ENCODE measurements at places on chromosomes 4 and X.

- peak; percentile 29 for DNase-seq
Observed at GRCh38 chr4:70901607-70901983, 574 bp upstream of the MOB1B start.

DNA sequence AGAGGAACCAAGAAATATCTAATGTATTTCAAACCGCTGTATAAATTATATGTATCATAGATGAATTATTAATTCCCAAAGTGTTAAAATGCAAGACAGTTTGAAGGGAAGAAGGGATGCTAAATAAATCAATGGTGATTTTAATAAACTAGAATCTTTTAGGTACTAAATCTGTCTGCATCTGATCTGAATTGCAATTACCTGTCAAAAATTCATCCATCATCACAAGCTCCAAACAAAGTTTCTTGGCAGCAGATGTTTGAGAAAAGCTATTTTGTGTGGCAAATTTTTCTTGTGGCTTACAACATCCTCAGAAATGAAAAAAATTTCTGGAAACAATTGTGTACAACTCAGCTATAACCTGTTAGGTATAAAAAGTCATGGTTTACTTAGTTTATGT lies 816.0 kb upstream of the NDST4 start:
- no peak for DNase-seq

DNA sequence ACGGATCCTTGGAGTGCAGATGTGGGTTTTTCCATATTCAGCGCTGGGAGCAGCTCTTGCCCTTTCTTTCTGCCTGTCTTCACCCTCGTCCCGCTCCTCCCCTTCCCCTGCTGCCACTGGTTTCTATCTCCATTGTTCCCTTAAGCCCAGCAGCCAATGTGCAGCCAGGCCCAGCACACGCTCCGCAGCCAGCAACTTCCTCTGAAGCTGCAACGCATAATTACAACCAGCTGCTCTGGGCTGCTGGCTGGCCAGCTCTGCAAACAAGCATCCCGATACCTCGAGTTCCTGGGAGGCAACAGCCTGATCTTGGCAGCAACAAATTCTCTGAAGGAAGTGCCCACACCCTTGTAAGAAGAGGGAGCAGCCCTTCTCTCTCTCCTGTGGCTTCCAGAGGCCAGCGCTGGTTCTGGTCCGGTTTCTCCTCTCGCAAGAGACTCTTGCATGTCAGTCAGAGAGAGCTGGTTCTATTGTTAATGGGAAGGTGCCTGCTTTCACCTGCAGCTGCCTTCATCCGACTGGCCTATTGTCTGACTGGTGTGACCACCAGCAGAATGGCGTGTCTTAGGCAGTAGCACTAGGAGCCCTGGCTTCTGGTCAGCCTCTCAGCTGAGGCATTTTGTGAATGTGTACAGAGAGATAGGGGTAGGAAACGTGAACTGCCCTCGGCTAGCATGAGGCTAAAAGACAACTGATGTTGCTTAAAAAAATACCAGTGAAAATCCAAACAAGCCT lies 83.8 kb upstream of the MAML3 start:
- peak; percentile 32 for DNase-seq

DNA sequence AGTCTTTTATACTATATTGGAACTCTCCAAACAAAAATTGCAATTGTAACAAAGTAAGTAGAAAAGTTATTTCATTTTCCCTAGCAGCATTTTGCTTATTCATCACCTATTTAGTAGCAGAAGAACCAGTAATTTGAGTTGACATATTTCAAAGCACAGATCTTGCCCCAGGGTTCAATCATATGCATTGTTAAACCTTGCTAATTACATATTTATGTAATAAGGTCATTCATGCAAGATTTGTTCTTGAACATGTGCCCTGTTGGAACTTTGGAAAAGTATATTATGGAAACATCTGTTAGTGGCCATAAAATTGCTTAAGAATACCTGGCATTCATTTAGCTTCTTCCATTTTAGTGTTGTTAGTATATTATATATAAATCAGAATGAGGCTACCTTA lies 191.7 kb downstream of the TLL1 start:
- no peak for DNase-seq

DNA sequence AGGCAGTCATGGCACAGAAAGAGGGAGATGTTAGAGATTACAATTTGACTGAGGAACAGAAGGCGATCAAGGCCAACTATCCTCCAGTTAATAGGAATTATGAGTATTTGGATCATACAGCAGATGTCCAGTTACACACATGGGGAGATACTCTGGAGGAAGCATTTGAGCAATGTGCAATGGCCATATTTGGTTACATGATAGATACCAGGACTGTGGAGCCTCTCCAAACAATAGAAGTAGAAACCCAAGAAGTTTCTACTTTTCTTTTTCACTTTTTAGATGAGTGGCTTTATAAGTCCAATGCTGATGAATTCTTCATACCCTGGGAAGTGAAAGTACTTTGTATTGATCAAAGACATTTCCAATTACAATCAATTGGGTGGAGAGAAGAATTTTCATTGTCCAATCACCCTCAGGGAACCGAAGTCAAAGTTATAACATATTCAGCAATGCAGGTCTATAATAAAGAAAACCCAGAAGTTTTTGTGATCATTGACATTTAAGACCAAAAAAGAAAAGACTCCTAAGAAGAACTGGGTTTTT lies 139.1 kb downstream of the MAB21L2 start:
- no peak for DNase-seq

DNA sequence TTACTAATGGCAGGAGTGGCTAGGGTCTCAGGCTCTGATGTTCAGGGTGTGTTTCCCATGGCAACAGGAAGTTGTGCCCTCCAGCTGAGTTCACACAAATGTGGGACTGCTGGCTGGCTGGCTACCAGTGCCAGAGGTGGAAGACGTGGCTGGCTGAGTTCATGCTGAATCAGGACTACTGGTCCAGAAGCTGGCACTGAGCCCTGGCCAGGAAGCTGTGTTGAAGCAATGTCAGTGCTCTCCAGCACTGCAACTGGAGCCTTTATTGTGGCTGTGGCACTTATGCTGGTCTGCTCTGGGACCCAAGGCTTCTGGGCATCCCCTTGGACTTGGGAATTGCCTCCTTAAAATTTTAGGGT lies 42.0 kb upstream of the ZXDA start:
- no peak for DNase-seq

- no peak for DNase-seq
Observed at GRCh38 chrX:84168574-84168973, 19.4 kb downstream of the RPS6KA6 start.

DNA sequence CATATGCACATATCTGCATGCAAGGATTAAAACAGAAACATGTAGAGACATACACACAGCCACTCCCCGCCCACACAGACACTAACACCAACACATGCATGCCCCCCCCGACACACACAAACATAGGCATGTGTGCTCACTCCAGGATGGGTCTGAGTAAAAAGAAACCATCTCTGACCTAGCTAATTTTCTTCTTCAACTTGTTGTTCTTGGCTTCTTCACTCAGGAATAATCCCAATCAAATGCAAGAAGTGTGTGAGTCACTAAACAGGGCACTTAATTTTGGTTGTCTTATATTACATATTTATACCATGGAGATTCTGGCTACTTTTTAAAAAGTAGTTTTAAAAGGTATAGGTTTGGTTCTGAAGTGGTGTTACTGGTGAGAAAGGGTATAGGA lies 28.3 kb downstream of the ENOX2 start:
- DNase-seq: no peak

- DNase-seq: peak; percentile 86
Observed at GRCh38 chr4:139301821-139302611, at the start of gene NDUFC1. Gene NDUFC1 (minus strand): TSS chr4:139302477. CDS start chr4:139295798, 6,679 bp downstream.

Measured in NAMALWA (cell line).